ENCODE measurements at places on chromosomes 6 and 20. TPM values are rescaled to one million over a fixed set of nuclear protein-coding genes. Genes with fewer than 3 reads are reported as not detected.

DNA sequence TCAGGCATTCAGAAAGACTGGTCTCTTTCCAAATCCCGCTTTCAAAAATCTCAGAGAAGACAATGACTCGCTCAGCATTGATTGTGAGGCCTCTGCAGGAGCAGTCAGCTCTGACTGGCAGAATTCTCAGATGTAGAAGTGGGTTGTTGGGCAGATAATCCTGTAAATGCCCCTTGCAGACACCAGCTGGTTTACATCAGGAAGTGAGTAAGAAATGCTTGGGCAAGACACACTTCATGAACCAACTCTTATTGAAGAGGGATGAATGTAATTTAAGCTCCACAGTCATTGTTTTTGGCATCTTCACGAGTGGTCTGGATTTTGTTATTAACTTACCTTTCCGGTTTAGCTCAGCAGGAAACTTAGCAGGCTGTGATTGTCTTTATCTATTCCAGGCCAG lies 166.6 kb downstream of the PLCB4 start:
- DNase-seq, result peak; percentile 51

The MICA gene
- 48.8 TPM for total RNA-seq

DNA sequence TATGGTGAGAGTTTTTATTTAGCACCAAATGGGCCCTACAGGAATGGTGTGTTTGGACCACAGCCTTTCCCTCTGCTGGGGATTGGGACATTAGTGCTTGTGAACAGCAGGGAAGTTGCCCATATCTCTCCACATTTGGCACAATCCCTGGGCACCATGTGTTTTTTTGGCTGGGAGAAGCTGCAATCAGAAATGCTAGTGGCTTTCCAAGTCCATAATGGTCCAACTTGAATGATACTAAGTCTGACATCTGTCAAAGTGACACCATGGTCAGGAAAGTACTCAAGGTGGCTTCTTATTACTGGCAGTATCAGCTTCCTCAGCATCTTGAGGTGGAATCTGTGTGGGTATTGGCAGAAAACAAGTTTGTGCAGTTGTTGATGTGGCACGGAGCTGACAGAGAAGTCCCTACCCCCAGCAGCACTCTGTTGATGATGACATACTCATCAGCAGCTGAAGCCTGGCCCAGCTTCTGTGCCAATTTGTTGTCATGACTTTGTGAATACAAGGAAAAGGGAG lies 53.0 kb downstream of the SASH1 start:
- DNase-seq, result no peak

- DNase-seq, result peak; percentile 87
Observed at GRCh38 chr20:38152175-38152620, 12.9 kb downstream of the TGM2 start.

All from kidney epithelial cell (primary cell).